ENCODE measurements at places on chromosomes 3 and 15.
A peak's percentile ranks its signal among the peaks of the same experiment; 100 is the strongest.

- H3K27me3 ChIP-seq, result no peaks in the 10 kb centered on the region
- H3K4me1 ChIP-seq, result peaks cover 45% of the 10 kb centered on the region
- no peak overlapping the region for H3K4me3 ChIP-seq
- no peak overlapping the region for H3K27ac ChIP-seq
- DNase-seq, result no peak
Measured at GRCh38 chr3:152385761-152386160, 117.0 kb downstream of the MBNL1 start.

- H3K36me3 ChIP-seq, result no peaks in the 10 kb centered on the region
- H3K4me1 ChIP-seq, result peaks cover 4% of the 10 kb centered on the region
- H3K27me3 ChIP-seq, result no peaks in the 10 kb centered on the region
- DNase-seq, result no peak
- no peak overlapping the region for H3K27ac ChIP-seq
Measured at GRCh38 chr3:13025090-13025489, 48.1 kb downstream of the IQSEC1 start.

GRCh38 chr3:13475871-13476590 is 4.1 kb upstream of the HDAC11 start:
- H3K27ac ChIP-seq, result no peak overlapping the region
- no peak overlapping the region for H3K4me3 ChIP-seq
- peaks cover 8% of the 10 kb centered on the region for H3K4me1 ChIP-seq
- DNase-seq, result no peak

GRCh38 chr3:152834776-152835600 is at the start of gene P2RY1:
Gene P2RY1 (plus strand): TSS chr3:152835131. CDS start chr3:152835783, 652 bp downstream.
- H3K36me3 ChIP-seq, result no peaks in the 10 kb centered on the region
- DNase-seq, result peak; percentile 60
- peaks cover 54% of the 10 kb centered on the region for H3K27me3 ChIP-seq
- H3K4me1 ChIP-seq, result peaks cover 14% of the 10 kb centered on the region
- peak within 1 kb of the TSS; percentile 79 for H3K4me3 ChIP-seq
- H3K27ac ChIP-seq, result peak within 1 kb of the TSS; percentile 61

- no peak overlapping the region for H3K27ac ChIP-seq
- peaks cover 52% of the 10 kb centered on the region for H3K27me3 ChIP-seq
- no peaks in the 10 kb centered on the region for H3K36me3 ChIP-seq
Measured at GRCh38 chr3:46619845-46620778, 7.8 kb downstream of the FAM240A start.

- H3K4me1 ChIP-seq, result peaks cover 5% of the 10 kb centered on the region
- DNase-seq, result no peak
- no peak overlapping the region for H3K27ac ChIP-seq
- no peak overlapping the region for H3K4me3 ChIP-seq
Measured at GRCh38 chr3:185421577-185422232, 58.8 kb downstream of the MAP3K13 start.
